ENCODE measurements at places on chromosomes 2 and 18. TPM values are rescaled to one million over a fixed set of nuclear protein-coding genes. Genes with fewer than 3 reads are reported as not detected.

GRCh38 chr2:35821675-35822074 lies 533.9 kb upstream of the CRIM1 start:
- DNase-seq: no peak

DNA sequence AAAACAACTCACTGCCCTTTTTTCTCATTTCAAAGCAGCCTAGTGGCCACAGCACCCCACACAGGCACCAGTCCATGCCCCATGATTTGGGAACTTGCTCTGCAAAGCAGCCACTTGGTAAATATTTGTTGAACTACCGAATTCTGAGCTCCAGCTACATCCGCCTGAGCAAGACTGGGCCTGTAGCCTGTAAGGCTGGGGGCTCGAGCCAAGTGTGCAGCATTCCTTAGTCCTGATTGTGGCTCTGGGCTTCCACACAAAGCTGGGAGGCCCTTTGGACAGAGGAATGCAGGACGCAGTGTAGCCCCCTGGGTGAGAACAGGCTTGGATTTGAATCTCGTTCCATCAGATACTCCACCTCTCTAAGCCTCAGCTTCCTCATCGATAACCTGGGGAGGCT lies 88.4 kb downstream of the ACTR2 start:
- no peak for DNase-seq

- no peak for DNase-seq
These were observed 3.8 kb upstream of the CNDP1 start for GRCh38 chr18:74530584-74530862.

GRCh38 chr2:208101716-208102631 lies 22.4 kb downstream of the CRYGD start:
- DNase-seq: no peak

- DNase-seq: no peak
These were observed 270.6 kb upstream of the CHAC2 start for GRCh38 chr2:53497020-53497419.

DNA sequence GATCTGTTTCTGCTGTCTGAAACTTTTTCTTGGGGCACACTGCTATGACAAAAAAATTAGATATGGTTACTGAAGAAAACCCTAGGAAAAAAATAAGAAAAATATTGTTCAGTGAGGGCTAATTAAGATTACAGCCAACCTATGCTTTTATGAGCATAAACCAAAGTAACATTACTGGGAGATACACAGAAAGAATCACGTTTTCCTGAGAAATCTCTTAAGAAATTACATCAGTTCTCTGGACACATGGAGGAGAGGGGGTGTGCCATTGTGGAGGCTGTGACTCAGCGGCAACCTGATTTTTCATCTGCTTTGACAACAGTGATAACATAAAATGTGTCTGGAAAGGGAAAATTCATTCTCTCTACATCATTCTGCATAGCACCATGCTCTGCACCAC lies 13.4 kb upstream of the NMI start:
- DNase-seq: no peak

- no peak for DNase-seq
These were observed 505.1 kb downstream of the CNTNAP5 start for GRCh38 chr2:124530203-124530602.

DNA sequence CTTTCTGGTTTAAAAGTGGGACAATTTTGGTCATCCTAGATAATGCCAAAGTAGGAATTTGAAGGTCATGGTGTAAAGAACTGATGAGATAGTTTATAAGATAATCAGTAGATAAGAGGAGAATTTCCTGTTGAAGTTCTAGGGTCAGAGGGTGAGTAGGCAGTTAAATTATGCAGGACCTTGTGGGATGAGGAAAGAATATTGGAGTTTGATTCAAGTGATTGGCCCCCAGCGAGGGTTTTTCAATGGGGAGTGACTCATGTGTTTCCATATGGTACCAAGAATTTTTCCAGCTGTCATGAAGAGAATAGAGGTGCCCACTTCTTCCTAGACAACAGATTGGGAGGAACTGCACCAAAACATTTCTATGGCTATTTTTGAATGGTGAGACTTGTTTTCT lies 940.2 kb upstream of the ZEB2 start:
- DNase-seq: no peak

- DNase-seq: no peak
These were observed 96.8 kb downstream of the ZNF407 start for GRCh38 chr18:74694436-74694835.

- DNase-seq: no peak
These were observed 73.8 kb upstream of the HAAO start for GRCh38 chr2:42865884-42866881.

GRCh38 chr2:182047544-182047943 lies 61.9 kb downstream of the PPP1R1C start:
- DNase-seq: no peak

DNA sequence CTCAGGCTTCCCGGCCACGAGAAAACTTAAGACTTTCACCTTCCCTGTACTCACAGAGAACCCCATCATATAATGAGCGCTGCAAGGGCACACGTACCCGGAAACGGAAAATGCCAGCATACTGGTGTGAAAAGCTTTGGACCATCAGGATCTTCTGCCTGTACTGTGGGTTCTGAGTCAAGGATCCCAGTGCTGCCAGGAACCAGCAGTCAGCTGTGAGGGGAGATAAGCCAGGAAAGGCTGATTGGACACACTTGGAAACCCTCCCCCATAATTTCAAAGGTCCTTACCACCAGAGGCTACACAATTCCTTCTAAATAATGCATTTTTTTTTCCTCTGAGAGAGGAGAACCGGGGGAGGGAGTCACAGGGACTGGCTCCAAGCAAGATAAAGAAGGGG lies 31.4 kb downstream of the CAPN13 start:
- no peak for DNase-seq

GRCh38 chr2:88865801-88866371 lies 174.4 kb downstream of the RPIA start:
- DNase-seq: no peak

DNA sequence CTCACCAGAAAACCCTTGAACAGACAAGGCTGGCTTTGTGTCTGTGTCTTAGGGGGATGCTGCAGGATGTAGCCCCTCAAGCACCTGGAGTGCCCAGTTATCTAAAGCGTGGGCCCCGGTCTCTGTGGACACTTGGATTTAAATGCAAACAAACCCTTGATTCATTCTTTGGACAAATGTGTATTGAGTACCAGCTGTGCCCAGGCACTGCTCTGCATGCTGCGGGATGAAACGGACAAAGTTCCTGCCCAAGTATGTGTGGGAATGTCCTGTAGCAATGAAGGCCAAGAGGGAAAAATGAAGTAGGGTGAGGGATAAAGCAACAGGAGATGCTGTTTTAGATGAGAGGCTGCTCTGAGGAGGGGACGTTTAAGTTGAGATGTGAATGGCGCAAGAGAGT lies 53.9 kb downstream of the BOLA3 start:
- DNase-seq: no peak

- no peak for DNase-seq
These were observed 20.9 kb upstream of the DNMT3A start for GRCh38 chr2:25362434-25363145.

The PLCL1 gene
- total RNA-seq: not detected

The ZNF385B gene
- total RNA-seq: not detected

The ST6GAL2 gene
- total RNA-seq: not detected

The SERPINB11 gene
- not detected for total RNA-seq

The RNF125 gene
- not detected for total RNA-seq

The SLC16A14 gene
- 0.47 TPM for total RNA-seq

The RGPD4 gene
- total RNA-seq: not detected
